Stimulated activated CD8-positive, alpha-beta memory T cell treated with anti-CD3 and anti-CD28 coated beads, Interleukin-15, amount 100 ng/mL, for 1 hour (primary cell): ENCODE measurements at places on chromosomes 13 and 19.

GRCh38 chr13:30752201-30752797, 17.0 kb downstream of the ALOX5AP start:
- no peak for DNase-seq

GRCh38 chr13:98976941-98977340, 923 bp downstream of the DOCK9 start:
- DNase-seq: no peak

- DNase-seq: no peak
Measured at GRCh38 chr13:109724603-109725002, 61.8 kb downstream of the IRS2 start.

GRCh38 chr19:46555628-46556280, 45.4 kb upstream of the CALM3 start:
- no peak for DNase-seq

DNA sequence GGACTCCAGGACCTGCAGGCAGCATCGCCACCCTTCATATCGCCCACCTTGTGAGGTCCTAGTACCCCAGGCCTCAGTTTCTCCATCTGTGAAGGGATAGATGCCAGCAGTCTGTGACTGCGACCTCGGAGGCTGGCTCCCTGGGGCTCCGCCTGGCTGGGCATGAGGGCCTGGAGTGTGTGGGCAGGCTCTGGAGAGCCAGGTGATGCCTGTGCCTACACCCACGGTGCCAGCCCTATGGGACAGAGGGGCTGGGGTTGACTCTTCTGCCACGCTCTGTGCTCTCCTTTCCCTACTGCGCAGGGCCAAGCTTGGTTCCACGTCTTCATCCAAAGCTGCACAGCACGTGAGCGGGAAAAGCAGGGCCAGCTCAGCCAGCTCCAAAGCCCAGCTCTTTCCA, 26.0 kb upstream of the NFIC start:
- no peak for DNase-seq

DNA sequence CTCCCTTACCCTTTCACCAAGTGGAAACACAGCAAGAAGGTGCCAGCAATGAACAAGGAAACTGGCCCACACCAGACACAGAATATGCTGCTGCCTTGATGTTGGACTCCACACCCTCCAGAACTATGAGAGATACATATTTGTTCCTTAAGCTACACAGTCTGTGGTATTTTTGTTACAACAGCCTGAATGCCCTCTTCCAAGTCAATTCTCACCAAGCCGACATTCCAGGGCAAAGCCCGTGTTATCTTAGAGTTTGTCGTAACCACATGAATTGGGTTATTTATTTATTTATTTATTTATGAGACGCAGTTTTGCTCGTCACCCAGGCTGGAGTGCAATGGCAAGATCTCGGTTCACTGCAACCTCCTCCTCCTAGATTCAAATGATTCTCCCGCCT, 14.9 kb downstream of the FGF21 start:
- DNase-seq: no peak

DNA sequence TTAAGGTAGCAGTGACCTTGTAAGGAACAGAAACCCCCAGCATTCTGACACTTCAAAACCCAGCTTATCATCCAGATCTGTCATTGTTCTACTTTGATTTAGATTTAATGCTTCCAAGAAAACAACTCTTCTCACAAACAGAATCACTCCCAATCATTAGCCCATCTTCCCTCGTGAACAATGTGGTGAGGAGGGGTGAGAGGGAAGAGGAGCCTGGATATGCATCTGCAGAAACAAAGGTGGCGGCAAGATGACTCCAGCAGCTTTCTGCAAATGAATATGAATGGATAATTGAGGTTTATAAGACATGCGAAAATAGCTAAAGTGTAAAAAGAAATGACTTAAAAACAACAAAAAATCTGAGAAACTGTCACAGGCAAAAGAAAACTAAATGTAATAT, 859.9 kb upstream of the SLC10A2 start:
- no peak for DNase-seq

DNA sequence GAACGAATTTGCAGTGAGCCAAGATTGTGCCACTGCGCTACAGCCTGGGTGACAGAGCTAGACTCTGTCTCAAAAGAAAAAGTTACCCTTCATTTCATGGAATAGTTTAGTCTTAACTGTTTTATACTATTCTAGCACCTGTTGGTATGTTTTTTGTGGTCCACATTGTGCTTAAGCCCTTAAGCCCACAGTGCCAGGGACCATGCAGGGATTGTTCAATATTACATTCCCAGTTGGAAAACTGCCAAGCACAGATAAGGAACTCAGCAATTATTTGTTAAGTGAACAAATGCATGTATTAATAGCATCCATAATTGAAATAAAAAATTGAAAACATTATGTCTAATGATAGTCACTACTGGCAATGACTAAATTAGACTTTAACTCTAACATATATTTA, 193.5 kb downstream of the PCDH17 start:
- no peak for DNase-seq

DNA sequence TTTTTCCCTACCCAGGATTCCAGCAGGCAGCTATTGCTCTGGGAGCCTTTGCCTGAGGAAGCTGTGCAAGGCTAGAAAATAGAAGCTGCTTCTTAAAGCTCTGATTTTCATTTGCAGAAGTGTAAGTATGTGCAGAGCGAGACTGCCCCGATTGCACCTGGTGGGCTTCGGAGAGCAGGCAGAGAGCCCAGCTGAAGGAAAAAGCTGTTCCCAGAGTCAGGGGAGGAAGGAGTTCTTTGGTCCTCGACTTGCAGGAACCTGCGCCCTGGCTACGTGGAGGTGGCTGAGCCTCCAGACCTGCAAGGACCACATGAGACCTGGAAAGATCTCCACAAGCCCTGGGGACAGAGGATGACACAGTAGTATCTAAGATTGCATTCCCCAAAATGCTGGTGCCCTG, 235.0 kb upstream of the ARGLU1 start:
- DNase-seq: no peak

GRCh38 chr19:51301266-51301665, 10.2 kb upstream of the IGLON5 start:
- DNase-seq: no peak

- DNase-seq: no peak
Measured at GRCh38 chr13:29505511-29505910, 90.0 kb downstream of the SLC7A1 start.

DNA sequence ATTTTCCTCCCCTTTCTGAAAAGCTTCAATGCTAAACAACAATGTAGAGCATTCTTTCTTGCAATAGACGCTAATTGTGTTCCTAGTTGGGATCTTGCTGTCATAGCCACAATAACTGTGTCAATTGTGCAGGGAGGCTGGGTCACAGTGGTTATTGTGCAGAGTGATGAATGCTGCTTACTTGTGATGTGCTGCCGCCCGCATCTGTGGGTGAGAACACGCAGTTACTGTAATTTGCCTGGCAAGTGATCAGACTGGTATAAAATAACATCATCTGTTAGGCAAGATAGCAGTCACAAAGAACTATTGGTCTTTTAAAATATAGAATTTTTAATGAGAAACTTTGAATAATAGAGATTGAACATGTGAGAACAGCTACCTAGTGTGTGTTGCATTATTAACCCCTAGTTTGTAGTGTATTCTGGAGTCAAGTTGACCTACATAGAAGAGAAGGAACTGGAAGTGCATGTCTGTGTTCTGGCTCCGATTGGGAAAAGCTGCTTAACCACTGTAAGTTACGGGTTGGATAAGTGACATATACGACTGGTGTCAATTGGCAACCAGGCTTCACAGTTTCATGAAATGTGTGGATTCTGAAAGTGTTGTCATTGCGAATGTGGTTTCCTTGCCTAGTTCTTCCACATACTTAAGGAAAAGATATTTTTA, 43.6 kb downstream of the SLAIN1 start:
- no peak for DNase-seq

GRCh38 chr19:932648-933552, 7.1 kb downstream of the ARID3A start:
- DNase-seq: no peak

GRCh38 chr13:99432609-99433542, 68.4 kb upstream of the TM9SF2 start:
- peak; percentile 49 for DNase-seq

- DNase-seq: no peak
Measured at GRCh38 chr13:100209857-100210825, 121.2 kb downstream of the PCCA start.

- DNase-seq: no peak
Measured at GRCh38 chr19:2235381-2236063, 607 bp downstream of the PLEKHJ1 start.

GRCh38 chr13:66461021-66461420, 769.1 kb downstream of the PCDH9 start:
- no peak for DNase-seq

- DNase-seq: no peak
Measured at GRCh38 chr19:1068009-1069001, 1.3 kb downstream of the ARHGAP45 start.

- DNase-seq: no peak
Measured at GRCh38 chr19:15934332-15935078, at the start of gene CYP4F11. Gene CYP4F11 (minus strand): TSS chr19:15934529. CDS start chr19:15934408, 121 bp downstream.

DNA sequence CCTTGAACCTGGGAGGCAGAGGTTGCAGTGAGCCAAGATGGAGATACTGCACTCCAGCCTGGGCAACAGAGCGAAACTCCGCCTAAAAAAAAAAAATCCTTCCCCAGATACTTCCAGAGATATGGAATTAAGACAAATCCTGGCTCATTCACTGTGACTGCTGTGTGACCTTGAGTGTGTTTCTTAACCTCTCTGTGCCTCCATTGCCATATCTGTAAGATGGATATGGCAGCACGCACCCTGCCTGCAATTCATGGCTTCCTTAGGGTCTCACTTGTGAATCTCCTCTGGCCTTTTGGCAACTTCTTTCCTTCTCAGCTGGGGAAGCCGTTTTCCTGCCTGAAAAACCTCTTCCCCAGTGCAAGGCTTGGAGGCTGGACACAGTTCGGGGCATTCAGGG, 33.8 kb upstream of the ONECUT3 start:
- no peak for DNase-seq

- no peak for DNase-seq
Measured at GRCh38 chr13:20779405-20779804, 5.6 kb upstream of the EEF1AKMT1 start.

GRCh38 chr13:21364357-21364756, 94.7 kb downstream of the ZDHHC20 start:
- no peak for DNase-seq

- DNase-seq: no peak
Measured at GRCh38 chr19:28281676-28282075, 931.3 kb downstream of the UQCRFS1 start.

GRCh38 chr13:35484384-35484783, 7.9 kb upstream of the MAB21L1 start:
- DNase-seq: no peak

DNA sequence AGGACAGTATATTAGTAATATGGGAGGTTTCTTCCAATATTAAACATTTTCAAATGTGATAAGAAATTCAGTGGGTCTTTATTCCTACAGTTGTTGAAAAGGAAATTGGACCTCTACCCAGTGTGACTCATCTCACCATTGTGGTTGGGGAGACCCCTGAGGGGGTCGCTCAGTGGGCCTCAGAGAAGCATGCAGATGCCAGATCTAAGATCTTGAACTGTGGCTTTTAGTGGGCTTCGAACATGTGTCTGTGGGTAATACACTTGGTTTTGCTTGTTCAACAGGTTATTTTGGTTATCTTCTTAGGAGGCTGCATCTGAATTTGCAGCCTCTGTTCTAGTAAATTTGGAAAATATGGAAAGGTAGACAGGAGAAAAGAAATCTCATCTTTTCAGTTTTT, 132.3 kb downstream of the PCCA start:
- no peak for DNase-seq

GRCh38 chr19:4077800-4078684, 11.3 kb upstream of the ZBTB7A start:
- no peak for DNase-seq

- DNase-seq: no peak
Measured at GRCh38 chr13:40539576-40540327, 126.7 kb downstream of the FOXO1 start.

GRCh38 chr13:24997367-24997967, 98.5 kb upstream of the PABPC3 start:
- no peak for DNase-seq

- DNase-seq: no peak
Measured at GRCh38 chr13:63843766-63844699, 2428.4 kb upstream of the PCDH20 start.

DNA sequence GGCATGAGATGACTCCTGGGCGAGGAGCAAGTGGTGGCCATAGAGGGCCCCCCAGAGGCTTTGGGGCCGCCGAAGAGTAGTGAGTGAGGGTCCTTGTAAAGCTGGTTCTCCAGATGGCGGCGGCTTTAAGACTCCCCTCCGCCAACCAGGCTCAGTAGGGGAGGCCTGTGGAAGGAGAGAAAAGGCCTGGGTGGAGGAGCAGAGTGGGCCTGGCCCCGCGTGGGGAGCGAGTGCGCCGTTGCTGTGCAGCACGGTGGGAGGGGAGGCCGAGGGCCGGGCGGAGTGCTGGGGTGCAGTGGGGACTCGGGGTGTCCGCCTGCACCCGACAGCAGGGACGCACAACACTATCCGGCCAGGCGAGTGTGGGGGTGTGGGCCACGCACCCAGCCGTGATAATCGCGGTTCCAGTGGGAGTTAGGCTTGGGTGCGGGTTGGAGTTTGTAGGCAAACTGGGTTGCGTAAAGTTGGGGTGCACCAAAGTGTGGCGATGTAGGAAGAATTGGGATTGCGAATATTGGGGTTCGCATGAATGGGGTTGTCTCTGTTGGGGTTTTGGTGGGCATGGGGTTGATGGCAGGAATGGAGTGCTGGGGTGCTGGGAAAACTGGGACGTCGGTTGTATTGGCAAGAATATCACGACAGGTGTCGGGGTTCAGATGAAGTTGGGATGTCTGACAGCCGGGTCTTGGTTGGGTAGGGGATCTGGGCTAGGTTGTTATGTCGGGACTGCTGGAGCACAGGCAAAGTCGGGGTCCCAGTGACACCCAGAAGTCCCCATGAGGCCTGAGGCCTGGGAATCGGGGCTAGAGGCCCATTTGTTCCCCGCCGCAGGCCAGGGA, 687 bp upstream of the CIRBP start:
- no peak for DNase-seq

GRCh38 chr13:49444524-49445395, 686 bp downstream of the SETDB2 start:
- no peak for DNase-seq

GRCh38 chr19:19106056-19106551, 32.2 kb downstream of the TMEM161A start:
- DNase-seq: no peak

GRCh38 chr13:47288546-47288945, 391.7 kb upstream of the HTR2A start:
- no peak for DNase-seq
